ENCODE measurements at places on chromosomes 4 and X. TPM values are rescaled to one million over a fixed set of nuclear protein-coding genes. Genes with fewer than 3 reads are reported as not detected.

GRCh38 chrX:1679238-1679637, 64.4 kb downstream of the ASMT start:
- DNase-seq = no peak

DNA sequence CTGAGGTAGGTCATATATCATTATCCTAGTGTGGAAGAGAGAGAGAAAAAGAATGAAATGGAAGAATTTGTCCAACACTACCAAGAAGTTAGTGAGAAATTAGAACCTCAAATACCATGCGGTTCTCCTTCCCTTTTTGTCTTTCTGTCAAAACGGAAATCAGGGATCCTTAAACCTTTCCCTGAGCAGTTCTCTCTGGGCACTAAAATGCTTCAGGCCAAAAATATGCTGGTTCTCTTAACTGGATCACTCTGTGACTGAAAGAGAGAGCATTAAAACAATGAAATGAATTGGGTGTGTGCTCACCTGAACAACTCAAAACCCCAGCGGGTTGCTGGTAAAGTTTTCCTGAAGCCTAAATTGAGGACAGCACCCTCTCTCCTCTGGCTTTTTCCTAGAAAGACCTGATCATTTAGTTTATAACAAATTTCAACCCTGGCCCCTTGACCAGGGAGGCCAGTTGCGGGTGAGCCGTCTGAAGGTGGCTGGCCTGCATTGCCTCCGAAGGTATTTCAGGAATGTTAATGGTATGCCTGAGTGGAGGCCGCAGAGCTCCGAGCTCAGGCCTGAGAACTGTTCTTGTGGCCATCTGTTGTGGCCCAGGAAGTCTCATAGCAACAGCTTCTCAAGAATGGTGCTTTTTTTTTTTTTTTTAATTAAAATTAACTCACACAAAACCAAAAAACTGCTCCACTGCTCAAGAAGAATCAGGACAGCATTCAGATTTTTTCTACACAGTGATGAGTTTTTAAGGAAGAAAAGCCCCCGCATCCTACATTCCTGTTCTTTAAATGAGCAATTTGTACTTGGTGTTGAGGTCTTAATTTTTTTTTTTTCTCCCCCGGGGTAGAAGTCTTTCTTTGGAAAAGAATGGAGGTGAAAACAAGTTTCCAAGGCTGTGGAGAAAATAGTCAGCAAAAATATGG, 155.1 kb downstream of the SHROOM3 start:
- peak; percentile 82 for DNase-seq

DNA sequence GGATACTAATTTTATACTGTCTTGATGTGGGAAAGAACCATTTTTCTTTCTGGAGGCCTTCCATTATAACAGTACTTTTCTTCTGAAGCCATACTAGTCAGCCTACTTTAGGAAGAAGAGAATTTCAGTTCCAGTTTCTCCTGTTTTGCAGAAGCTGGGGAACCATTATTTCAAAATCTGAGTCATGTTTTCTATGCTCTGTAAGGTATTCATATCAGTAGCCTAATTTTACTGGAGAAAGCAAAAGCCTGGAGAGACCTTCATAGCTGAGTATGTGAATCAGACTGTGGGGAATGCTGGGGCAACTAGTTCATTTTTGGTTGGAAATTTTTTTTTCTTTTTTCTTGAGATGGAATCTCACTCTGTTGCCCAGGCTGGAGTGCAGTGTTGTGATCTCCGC, 22.4 kb downstream of the AFF1 start:
- DNase-seq = no peak

DNA sequence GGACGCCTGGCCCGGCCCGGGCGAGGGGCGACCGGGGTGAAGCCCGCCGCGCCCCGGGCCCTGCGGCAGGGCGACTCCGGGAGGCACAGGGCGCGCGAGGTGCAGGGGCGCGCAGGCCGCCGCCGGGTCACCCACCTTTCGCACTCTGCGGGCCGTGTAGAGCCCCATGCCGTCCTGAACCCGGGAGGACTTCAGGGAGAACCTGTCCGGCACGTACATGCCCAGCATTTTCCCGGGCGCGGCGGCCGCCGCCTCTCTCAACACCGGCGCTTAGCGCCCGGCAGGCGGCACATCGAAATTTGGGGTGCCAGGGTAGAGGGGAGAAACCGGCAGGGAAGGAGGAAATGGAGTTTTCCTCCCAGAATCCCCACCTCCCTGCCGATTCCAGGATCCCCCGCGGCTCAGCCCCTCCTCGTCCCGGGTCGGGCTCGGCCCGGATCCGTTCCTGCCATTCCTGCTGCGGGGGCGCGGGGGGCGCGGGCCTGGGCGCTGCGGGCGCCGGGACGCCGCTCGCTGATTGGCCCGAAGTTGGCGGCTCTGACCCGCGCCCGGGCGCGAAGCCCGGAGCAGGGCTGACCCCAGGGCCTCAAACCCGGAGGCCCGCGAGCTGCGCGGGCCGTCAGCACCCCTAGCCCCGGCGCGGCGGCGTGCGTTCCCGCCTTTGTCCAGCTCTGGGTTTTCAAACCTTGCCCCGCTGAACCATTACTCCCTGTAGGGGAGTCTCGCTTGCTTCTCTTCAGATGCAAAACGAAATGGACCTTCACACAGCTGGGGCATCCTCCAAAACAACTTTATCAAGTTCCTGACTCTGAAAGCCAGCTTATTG, at the start of gene PRDM5:
Gene PRDM5 (minus strand): TSS at position 346 of the 826 bp plus-strand sequence. CDS start 118 bp downstream, at position 228.
- peak; percentile 87 for DNase-seq

The CXCR3 gene
- total RNA-seq = 0.49 TPM

GRCh38 chr4:47533689-47534347, 48.7 kb downstream of the ATP10D start:
- no peak for DNase-seq

The ADH5 gene
- total RNA-seq = 231 TPM

DNA sequence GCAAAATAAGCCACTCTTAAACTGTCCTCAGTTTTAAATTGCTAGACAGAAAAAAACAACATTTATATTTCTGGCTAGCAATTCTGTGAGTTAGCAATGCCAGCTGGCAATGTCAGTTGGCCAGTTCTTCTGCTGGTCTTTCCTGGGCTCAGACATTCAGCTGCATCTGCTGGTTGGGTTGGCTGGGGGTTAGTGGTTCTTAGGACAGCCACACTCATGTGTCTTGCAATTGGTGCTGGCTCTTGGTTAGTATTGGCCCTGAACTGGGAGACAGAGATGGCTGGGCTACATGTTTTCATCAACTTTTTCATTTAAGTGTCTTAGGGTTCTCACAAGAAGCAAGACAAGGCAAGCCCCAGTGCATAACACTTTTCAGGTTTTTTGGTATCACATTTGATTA, 48.0 kb upstream of the PDLIM5 start:
- peak; percentile 59 for DNase-seq

DNA sequence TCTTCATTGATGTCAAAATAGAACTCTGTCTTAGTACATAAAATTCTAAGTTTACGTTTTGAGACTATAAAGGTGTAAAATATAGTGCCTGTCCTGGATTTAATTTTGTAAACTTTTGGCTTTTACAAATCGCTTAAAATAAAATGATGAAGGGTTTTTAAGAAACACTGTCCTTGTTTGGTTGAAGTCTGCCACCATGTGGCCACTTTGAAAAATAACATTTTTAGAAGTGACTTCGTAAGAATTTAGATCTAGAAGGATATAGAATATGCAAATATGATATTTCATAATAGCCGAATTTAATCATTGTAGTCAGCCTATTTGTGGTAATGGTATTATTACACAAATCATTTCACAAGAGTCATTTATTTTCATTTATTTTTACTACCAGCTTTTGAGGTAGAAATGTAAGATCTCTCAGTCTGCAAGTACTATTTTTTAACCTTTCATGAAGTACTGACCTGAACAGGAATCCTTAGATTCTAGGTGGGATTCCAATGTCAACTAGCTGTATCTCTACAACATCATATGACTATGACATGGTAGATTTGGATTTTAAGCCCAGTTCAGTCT, 31.0 kb upstream of the FAT4 start:
- no peak for DNase-seq

- DNase-seq = no peak
Measured at GRCh38 chr4:8742546-8742945, 129.1 kb downstream of the HMX1 start.

GRCh38 chr4:56733352-56733751, 52.3 kb upstream of the HOPX start:
- no peak for DNase-seq

The KLHL34 gene
- total RNA-seq = not detected

DNA sequence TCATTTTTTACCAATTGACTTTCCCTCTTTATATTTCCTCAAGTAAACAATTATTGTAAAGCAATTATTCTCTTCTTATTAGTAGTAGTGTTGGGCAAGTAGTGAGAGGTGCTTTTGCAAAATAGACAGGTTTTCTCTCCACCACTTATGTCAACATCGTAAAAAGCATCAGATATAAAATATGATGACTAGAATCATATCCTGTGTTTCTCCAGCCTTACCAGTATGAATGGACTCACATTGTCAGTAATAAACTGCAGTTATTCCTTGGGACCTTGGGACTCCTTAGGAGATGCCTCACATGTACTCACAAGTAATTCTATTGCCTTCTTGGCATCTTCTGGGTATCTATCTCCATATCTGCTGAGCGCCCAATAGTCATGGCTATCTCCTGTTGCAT, 40.4 kb upstream of the BRS3 start:
- no peak for DNase-seq

- DNase-seq = no peak
Measured at GRCh38 chrX:154419189-154419588, 7.8 kb downstream of the TAFAZZIN start.

DNA sequence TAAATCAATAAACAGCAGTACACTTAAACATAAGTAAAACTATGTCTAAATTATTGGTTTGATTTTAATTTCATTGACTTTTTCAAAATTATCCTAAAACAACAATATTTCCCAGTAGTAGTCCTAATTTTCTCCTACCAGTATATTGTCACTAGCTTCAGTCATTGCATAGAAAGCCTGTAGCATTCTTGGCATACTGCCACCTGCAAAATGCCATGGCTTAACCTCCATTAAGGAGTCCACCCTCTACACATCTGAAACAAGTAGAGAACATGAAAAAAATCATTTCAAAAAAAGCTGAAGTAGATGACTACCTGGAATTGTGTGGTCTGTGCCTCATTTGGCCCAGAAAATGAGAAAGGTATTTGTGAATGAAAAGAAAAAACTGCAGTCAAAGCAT, 348.5 kb downstream of the INPP4B start:
- DNase-seq = no peak

- DNase-seq = no peak
Measured at GRCh38 chrX:42237956-42238355, 314.6 kb upstream of the CASK start.

DNA sequence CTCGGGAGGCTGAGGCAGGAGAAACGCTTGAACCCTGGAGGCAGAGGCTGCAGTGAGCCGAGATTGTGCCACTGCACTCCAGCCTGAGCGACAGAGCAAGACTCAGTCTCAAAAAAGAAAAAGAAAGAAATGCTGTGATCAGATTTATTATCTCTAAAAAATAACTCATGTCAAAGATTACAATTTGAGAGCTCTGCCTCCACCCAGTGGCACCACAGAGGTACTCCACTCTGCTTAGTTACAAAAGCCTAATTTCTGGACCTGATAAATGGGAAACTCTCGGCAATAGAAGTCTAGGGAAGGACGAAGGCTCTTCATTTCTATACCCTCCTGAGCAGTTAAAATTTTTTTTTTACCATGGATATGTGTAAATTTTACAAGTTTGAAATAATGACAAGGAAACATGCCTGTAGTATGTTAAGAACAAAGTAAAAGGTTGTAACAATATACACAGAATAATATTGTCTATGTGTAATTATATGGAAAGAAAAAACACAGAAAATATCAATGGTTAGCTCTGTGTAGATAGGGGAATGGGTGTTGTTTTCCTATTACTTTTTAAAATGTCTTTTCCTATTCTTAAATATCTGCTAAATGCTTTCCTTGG, 149.8 kb downstream of the STIM2 start:
- DNase-seq = peak; percentile 69

DNA sequence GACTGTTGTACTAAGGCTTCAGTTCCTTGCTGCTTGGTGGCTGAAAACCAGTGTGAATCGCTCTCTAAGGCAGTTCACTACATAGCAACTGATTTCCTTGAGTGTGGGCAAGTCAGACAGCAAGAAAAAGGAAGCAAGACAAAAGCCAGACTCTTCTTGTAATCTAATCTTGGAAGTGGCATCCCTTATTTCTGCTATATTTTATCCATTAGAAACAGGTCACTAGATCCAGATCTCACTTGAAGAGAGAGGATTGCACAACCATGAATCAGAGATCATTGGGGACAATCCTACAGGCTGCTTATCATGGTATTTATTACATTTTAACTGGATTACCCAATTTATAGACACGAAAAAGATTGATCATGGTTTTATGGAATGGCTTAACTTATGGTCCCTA, 684.5 kb downstream of the GRID2 start:
- no peak for DNase-seq

The NDST3 gene
- not detected for total RNA-seq

- no peak for DNase-seq
Measured at GRCh38 chrX:23292354-23292987, 42.2 kb upstream of the PTCHD1 start.

DNA sequence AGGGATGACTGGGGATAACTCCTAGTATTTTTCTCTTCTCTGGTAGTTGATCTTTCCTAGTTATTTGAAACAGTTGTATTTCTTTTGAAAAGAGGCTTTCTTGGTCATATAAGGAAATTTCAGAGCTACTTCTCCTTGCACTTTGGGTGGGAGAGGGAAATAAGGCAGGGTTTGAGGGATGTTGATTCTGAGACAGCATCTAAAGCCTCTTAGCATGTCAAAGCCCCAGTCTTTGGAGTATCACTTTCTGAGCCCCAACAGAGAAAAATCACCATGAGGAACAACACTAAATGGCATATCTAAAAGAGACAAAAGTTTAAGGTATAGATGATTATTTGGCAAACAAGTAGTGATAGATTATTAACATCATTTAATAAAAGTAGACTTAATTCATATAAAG, 688.1 kb downstream of the TRAM1L1 start:
- no peak for DNase-seq
